ENCODE measurements at places on chromosomes 1 and 21. TPM values are rescaled to one million over a fixed set of nuclear protein-coding genes. Genes with fewer than 3 reads are reported as not detected.

TNFRSF14 gene
- total RNA-seq: 81.6 TPM

PLA2G4A gene
- 5.8 TPM for total RNA-seq

GSTM1 gene
- not detected for total RNA-seq

PSMA5 gene
- 28.2 TPM for total RNA-seq

FCRL6 gene
- 0.62 TPM for total RNA-seq
